Activated CD8-positive, alpha-beta memory T cell treated with anti-CD3 and anti-CD28 coated beads, Interleukin-2, amount 10 ng/mL, durations not matched to agents 7 days and 5 days (primary cell): ENCODE measurements at places on chromosomes 4 and X. TPM values are rescaled to one million over a fixed set of nuclear protein-coding genes. Genes with fewer than 3 reads are reported as not detected.

AFP gene
- total RNA-seq = not detected

FABP2 gene
- not detected for total RNA-seq

PNMA6A gene
- 0.45 TPM for total RNA-seq

IL2 gene
- not detected for total RNA-seq

- H3K36me3 ChIP-seq = no peaks in the 10 kb centered on the region
- H3K4me1 ChIP-seq = no peaks in the 10 kb centered on the region
- no peaks in the 10 kb centered on the region for H3K27me3 ChIP-seq
- no peak overlapping the region for H3K27ac ChIP-seq
Measured at GRCh38 chrX:69387567-69388487, 116.3 kb upstream of the NALF2 start.

MOSPD2 gene
- total RNA-seq = 11.3 TPM

DNA sequence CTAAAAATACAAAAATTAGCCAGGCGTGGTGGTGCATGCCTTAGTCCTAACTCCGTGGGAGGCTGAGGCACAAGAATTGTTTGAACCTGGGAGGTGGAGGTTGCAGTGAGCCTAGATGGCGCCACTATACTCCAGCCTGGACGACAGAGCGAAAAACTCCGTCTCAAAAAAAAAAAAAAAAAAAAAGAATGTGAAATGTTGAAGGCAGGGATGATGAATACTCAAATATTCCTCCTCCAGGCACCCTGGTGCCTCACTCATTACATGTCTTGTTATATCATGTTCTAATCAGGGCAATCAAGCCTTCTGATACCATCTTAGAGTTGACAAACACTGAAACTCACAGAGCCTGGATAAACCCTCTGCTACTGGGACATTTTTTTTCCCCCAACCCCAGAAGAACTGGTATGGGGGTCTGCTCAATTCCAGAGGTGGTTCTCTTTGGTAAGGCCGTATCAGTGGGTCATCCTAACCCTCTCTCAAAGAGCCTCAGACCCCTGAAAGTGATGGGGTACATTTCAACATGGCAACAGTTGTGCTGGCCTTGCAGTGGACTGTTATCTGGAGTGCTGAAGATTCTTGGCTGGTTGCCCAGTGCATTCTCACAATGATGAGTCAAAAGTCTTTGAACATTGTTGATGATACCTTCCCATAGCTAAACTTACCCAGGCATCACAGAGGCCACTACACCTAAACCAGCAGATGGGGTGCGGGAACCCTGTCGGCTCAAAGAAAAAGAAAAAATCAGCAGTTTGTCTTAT is 2.4 kb upstream of the SH3KBP1 start:
- peak; percentile 64 for DNase-seq
- peak overlapping the region; percentile 28 for H3K27ac ChIP-seq
- H3K36me3 ChIP-seq = no peaks in the 10 kb centered on the region
- H3K27me3 ChIP-seq = no peaks in the 10 kb centered on the region

GRCh38 chrX:13937370-13938050 is 92.2 kb downstream of the GEMIN8 start:
- H3K27ac ChIP-seq = no peak overlapping the region
- peaks cover 45% of the 10 kb centered on the region for H3K27me3 ChIP-seq
- H3K36me3 ChIP-seq = no peaks in the 10 kb centered on the region
- H3K4me1 ChIP-seq = no peaks in the 10 kb centered on the region
- no peak overlapping the region for H3K4me3 ChIP-seq
- no peak for DNase-seq

GRCh38 chr4:95505151-95505550 is 43.6 kb downstream of the UNC5C start:
- H3K27me3 ChIP-seq = no peaks in the 10 kb centered on the region
- no peak overlapping the region for H3K27ac ChIP-seq
- no peak overlapping the region for H3K4me3 ChIP-seq
- DNase-seq = no peak
- H3K4me1 ChIP-seq = peaks cover 2% of the 10 kb centered on the region

GRCh38 chr4:7892212-7893019 is 47.2 kb downstream of the AFAP1 start:
- DNase-seq = no peak
- no peak overlapping the region for H3K4me3 ChIP-seq
- H3K36me3 ChIP-seq = peaks cover 8% of the 10 kb centered on the region
- H3K27me3 ChIP-seq = no peaks in the 10 kb centered on the region

CCSER1 gene
- 0.16 TPM for total RNA-seq

DNA sequence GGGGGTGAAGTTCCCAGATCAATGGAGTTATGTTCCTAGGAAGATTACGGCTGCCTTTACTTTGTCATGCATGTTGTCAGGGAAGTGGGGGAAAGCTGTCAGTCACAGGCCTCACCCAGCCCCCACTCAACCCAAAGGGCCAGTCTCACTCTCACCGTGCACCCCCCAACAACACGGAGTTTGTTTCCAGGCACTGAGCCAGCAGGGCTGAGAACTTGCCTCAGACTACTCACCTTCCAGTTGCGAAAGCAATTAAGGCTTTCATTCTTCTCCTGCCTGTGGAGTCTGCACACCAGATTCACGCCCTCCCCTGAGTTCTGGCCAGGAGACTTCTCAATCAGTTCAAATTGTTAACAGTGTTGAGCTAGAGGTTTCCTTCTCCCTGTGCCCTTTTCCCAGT is 114.3 kb downstream of the SH3BGRL start:
- peaks cover 14% of the 10 kb centered on the region for H3K36me3 ChIP-seq
- no peak overlapping the region for H3K27ac ChIP-seq
- DNase-seq = no peak

WAS gene
- total RNA-seq = 138 TPM
